ENCODE measurements at places on chromosomes 4 and X.

DNA sequence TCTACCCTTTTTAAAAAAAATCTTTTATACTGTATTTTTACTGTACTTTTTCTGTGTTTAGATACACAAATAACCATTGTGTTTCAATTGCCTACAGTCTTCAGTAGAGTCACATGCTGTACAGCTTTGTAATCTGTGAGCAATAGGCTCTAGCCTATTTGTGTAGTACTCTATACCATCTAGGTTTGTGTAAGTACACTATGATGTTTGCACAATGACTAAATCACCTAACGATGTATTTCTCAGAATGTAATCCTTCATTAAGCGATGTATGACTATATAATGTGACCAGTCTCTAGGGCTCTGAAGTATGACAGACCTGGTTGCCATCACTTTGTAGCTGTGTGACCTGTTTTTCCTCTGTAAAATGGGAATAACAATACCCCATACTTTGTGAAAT, 14.2 kb upstream of the DCAF4L1 start:
- no peak for DNase-seq

DNA sequence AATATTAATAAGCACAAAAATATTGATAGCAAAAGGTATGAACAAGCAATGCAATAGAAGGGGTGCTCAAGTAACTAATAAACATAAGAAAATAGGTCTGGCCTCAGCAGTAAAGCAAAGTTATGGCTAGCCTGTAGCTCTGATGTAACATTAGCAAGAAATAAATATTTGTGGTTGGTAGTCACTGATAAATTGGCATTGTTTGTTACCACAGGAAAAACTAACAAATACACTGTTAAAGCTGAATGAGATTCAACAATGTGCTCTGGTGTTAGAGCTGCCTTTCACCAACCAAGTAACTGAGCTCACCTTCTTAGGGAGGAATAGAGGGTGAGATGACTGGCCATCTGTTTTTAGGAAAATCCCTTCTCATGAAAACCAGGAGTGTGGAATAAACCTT, 71.4 kb downstream of the AREG start:
- DNase-seq = no peak

GRCh38 chrX:151184705-151185104, 8.3 kb downstream of the GPR50 start:
- DNase-seq = no peak

DNA sequence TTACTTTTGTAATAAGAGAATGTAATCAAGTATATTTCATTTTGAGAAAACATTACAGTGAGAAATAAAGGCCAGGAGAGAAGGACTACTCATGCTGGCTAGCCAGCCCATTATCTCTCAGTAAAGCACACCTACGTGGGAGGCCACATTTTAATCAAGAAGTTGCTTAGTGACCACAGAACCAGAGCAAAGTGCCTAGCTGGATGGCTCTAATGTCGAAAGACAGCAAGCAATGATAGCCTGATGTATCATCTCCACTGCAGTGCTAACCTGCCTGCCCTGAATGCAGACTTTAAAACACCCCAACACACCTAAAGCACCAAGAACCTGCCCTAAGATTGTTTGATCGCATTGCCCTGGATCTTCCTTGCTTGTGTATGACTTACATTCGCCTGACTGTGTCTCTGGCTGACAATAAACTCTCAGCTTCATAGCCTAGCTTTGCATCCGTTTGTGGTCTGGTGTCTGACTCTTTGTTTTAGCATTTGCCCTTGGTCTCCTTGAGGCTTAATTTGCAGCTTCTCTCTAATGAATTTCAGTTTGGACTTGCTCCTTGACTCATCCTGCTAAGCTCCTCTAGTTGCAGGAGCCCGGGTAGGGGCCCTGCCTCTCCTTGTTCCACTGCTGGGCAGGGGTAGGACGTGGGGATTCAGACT, 31.4 kb upstream of the SOWAHD start:
- DNase-seq = no peak

- peak; percentile 15 for DNase-seq
Observed at GRCh38 chrX:154443992-154444754, at the start of gene FAM50A. Gene FAM50A (plus strand): TSS chrX:154444141. CDS start chrX:154444236, 95 bp downstream.

DNA sequence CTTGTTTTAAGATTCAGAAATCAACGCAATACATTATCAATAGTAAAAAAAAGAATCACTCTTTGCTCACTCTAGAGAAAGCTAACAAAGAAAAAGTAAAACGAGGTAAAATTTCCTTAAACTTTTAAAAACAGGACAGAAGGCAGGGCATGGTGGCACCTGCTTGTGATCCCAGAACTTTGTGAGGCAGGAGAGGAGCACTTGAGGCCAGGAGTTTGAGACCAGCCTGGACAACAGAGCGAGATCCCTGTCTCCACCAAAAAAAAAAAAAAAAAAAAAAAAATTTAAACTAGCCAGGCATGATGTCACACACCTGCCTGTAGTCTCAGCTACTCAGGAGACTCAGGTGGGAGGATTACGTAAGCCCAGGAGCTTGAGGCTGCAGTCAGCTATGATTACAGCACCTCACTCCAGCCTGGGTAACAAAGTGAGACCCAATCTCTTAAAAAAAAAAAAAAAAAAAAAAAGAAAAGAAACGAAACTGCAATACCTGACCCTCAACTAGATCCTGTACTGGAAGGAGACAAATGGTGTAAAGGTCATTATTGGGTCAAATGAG, 3.5 kb downstream of the CCNI start:
- DNase-seq = no peak

- no peak for DNase-seq
Observed at GRCh38 chr4:111434586-111434985, 710.7 kb upstream of the FAM241A start.

DNA sequence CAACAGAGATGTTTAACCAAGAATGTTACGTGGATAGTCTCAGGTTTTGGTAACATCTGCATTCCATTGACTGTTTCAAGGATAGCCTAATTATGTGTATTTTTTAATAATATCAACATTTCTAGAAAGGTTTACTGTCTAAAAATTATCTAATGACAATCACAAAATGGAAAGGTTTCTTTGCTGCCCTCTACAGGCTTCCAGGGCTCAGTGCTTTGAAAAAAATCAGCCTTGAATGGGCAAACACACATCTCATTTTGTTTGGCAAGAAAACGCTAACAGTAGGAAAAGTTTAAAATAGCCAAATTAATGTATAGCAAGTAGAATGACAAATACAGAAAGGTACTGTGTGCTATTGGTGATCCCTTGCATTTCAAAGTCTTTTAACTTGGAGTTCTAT, 223.4 kb upstream of the PRPS2 start:
- DNase-seq = no peak

GRCh38 chr4:54662901-54663585, 5.3 kb downstream of the KIT start:
- no peak for DNase-seq

GRCh38 chr4:83929550-83929949, 393.6 kb downstream of the GPAT3 start:
- no peak for DNase-seq

GRCh38 chr4:152635851-152636250, 43.9 kb downstream of the TMEM154 start:
- DNase-seq = no peak

GRCh38 chr4:176970853-176971252, 178.1 kb upstream of the VEGFC start:
- no peak for DNase-seq

Measured in activated naive CD4-positive, alpha-beta T cell (primary cell).